ENCODE measurements at places on chromosomes 4 and X.

GRCh38 chr4:102268355-102268754 lies 76.9 kb downstream of the SLC39A8 start:
- no peak for DNase-seq

DNA sequence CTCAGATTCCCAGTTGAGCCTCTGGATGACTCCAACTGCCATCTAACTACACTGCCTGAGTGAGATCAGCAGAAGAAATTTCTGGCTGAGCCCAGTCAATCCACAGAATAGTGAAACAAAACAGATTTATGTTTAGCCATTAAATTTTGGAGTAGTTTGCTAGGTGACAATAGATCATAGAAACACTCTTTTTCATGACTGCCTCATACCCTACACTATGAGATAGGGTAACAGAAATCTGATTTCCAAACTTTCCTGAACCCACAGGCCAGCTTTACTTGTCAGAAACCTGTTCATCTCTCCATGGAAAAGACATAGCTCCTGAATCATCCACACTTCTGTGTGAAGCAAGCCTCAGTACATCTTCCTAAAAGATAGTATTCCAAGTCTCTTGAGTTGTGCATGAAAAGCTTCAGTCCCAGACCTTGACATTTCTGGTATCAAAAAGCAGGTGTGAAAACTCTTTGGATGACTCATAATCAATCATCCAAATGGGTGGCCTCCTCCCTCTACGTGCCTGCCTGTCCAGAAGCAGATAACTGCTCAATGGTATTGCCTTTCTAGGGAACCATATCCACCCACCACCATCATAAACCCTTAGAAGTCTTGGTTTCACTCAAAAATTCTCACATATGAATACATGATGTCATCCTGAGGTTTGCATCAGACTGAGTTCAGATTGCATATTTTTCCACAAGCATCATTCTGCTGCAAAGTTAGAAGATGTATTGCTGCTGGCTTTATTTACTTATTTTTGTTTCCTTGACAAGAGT lies 47.5 kb upstream of the RAP2C start:
- peak; percentile 0 for DNase-seq

GRCh38 chr4:139686130-139686529 lies 20.5 kb downstream of the MGST2 start:
- no peak for DNase-seq

GRCh38 chr4:152609481-152609880 lies 70.3 kb downstream of the TMEM154 start:
- DNase-seq, result no peak

DNA sequence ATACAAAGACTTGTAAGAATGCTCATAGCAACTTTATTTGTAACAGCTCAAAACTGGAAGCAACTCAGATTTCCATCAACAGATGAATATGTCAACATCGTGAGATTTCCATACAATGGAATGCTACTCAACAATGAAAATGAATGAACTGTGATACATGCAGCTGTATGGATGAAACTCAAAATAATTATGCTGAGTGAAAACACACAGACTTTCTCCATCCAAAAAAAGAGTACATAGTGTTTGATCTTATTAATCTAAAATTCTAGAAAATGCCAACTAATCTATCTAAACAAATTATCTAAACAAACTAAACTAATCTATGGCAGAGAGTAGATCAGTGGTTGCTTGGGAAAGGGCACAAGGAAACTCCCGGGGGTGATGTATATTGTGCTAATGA lies 42.7 kb downstream of the PPP1R2C start:
- no peak for DNase-seq

DNA sequence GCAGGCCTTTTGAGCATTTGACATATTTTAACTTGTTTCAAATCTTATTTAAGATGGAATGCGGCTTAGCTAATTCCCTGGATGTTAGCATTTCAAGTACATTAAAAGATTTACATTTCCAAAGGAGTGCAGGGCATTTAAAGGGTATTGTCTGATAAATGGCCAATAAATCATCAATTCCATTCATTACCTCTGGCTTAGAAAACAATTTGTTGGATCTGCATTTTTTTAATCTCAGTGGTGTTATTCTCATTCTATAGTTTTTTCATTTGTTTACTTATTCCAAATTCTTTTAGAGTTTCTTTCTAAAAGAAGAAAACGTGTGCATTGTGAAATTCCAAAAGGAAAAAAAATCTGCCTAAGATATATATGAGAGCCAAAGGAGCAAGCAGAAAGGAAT lies 1.3 kb upstream of the NLRP2B start:
- DNase-seq, result no peak

DNA sequence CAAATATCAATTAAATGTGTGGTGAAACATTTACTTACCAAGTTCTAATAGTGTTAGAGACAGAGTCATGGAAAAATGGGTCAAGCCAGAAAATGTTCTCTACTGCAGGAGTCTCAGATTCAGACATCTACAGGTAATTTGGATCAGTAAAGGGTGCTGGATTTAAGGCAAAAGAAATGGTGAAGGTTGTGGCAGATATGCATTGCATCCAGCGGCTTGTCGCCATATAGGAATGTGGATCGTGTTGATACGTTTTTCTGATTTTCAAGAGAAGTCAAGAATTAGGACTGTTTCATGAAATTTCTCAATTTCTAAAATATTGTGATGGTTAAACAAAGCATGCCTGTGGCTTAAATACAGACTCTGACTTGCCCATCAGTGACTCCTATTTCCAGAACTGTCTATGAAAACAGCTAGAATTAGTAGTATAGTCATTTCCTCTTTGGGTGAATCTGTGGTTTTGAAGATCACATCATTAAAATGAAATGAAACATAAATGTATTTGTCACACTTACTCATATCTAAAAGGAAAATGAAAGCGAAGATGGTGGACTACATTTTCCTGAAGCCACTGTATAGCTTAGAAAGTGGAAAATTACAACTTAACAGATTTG lies 110.1 kb upstream of the VEGFC start:
- DNase-seq, result no peak

GRCh38 chr4:15390494-15390893 lies 37.3 kb upstream of the C1QTNF7 start:
- DNase-seq, result no peak

- no peak for DNase-seq
Observed at GRCh38 chrX:1222531-1223241, 10.2 kb upstream of the CRLF2 start.

DNA sequence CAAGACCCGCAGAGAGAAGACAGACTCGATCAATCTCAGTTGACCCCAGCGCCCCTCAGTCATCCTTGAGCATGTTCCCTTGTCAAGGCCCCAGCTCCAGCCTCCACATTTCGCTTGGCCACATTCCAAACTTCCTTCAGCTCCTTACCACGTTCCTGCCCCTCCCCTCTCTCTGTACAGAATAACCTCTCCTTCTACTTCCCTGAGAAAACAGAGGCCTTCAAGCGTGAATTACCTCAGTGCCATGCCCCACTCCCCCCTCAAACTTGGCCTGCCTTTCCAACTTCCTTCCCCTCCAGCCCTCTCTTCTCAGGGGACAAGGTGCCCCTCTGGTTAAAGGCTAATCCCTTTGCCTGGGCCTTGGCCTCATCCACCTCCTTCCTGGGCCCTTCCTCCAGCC lies 3.2 kb upstream of the RIPPLY1 start:
- no peak for DNase-seq

DNA sequence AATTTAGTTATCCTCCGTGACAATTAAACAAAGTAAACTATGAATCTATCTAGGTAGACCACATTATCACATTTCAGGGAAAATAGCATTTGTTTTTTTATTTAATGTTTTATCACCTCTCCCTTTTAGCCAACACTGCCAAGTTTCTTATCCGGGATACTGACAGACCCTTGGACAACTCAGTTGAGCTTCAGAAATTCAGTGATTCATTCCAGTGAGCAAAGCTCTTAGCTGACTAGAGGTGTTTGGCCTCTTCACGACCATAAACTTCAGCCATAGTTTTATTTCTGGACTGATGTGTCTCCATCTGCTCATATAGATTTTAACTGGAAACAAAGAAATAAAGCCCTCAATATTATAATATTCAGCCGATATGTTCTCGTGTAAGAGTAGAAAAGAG lies 15.2 kb downstream of the SLITRK2 start:
- no peak for DNase-seq

DNA sequence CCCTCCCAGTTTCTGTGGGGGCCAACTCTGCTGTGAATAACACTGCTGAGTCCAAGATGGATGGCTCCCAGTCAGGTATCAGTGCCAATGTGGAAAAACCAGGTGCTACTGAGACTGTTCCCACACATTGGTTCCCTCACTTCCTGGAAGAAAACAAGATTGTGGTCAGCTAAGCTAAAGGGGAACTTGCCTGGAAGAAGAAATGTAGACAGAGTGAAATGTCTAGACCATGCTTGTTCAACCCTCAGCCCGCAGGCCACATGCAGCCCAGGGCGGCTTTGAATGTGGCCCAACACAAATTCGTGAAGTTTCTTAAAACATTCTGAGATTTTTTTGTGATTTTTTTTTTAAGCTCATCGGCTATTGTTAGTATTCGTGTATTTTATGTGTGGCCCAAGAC lies 28.6 kb upstream of the UTP14A start:
- DNase-seq, result no peak

GRCh38 chr4:75672461-75673026 lies 667 bp downstream of the G3BP2 start:
- DNase-seq, result peak; percentile 67

DNA sequence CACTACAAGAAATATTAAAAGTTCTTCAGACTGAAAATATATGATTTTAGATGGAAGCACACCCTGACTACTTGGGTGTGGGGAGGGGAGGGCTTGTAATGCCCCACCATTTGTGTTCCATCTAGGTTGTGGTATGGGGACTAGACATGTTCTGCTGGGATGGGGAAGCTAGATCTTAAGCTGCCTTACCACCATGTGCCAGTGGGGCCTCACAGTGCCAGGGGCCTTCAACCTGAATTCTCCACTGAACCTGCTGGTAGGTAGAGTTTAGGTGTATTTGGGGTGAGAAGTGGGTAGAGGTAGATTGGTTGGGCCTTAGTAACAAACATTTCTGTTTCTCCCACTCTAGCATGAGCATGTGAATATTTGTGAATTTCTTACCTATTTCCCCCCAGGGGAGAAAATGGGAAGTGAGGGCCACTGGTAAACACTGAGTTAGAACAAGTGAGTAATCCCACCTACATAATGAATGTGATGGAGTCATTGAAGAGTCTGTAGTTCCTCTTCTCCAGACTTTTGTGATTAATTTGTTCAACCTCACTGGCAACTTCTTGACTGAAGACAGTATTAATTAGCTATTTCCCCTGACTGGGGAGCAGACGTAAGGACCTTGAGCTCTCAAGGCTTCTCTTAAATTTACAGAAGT lies 44.0 kb downstream of the BRCC3 start:
- DNase-seq, result no peak
